ENCODE measurements at places on chromosomes 4 and X. TPM values are rescaled to one million over a fixed set of nuclear protein-coding genes. Genes with fewer than 3 reads are reported as not detected.

Gene FGFRL1
- 29.2 TPM for total RNA-seq

Gene WNK3
- 1.1 TPM for total RNA-seq

Gene UGT2B10
- not detected for total RNA-seq

Gene FAM53A
- 4.3 TPM for total RNA-seq

Gene CFP
- 0.29 TPM for total RNA-seq

Gene DOK7
- total RNA-seq, result not detected

Gene SRD5A3
- total RNA-seq, result 10.6 TPM

Gene CLIC2
- 1.2 TPM for total RNA-seq

DNA sequence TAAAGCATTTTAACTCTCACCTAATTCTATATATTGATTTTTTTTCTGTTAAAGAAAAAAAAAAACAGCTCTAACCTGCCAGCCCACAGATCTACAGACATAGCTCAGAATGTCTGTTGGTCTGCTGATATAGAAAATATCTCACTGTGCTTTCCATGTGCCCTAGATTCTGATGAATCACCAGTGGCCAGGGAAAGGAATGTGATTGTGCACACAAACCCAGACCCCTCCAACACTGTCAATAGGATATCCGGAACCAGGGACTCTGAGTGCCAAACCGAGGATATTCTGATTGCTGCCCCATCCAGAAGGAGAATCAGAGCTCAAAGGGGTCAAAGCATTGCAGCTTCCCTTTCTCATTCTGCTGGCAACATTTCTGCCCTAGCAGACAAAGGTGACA, 12.1 kb upstream of the SCML1 start:
- DNase-seq, result no peak

GRCh38 chr4:113335746-113336145, 286.3 kb downstream of the ANK2 start:
- DNase-seq, result no peak

DNA sequence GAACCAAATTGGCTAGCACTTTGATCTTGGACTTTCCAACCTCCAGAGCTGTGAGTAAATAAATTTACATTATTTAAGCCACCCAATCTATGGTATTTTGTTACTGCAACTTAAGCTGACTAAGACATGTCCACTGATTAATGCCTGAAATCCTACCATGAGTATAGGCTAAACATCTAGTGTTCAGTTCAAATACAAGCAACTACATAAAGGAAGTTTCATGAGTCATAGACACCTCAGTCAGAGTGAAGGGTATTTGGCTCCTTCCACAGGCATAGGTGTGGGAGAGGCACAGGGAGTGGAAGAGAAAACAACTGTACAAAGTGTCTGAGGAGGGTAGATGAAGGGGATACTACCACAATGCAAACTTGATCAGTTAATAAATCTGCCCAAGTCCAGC, 35.5 kb upstream of the PCDH19 start:
- no peak for DNase-seq

DNA sequence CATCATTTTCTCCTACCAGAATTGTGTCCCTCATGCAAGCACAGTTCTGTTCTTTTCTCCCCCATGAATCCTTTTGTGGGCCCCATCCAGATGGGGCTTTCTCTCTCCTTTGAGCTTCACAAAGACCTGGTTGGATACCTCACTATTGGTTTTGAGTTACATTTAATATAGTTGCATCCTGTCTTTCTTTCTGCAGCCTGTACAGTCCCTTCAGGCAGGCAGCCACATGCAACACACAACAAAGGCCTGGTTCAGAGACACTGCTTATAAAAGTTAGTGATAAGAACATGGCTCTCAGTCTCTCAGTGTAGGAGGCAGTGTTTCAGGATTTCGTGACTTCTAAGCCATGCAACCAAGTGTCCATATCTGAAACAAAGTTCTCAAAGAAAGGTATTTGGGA, 70.6 kb upstream of the PAGE3 start:
- no peak for DNase-seq

GRCh38 chrX:107626481-107626880, 1.8 kb upstream of the PRPS1 start:
- no peak for DNase-seq

- no peak for DNase-seq
These were observed 82.8 kb downstream of the LIMCH1 start for GRCh38 chr4:41620594-41621256.

GRCh38 chr4:153555730-153556434, 89.7 kb downstream of the TMEM131L start:
- DNase-seq, result peak; percentile 73

- no peak for DNase-seq
These were observed 136.2 kb upstream of the MED14 start for GRCh38 chrX:40871385-40872082.

DNA sequence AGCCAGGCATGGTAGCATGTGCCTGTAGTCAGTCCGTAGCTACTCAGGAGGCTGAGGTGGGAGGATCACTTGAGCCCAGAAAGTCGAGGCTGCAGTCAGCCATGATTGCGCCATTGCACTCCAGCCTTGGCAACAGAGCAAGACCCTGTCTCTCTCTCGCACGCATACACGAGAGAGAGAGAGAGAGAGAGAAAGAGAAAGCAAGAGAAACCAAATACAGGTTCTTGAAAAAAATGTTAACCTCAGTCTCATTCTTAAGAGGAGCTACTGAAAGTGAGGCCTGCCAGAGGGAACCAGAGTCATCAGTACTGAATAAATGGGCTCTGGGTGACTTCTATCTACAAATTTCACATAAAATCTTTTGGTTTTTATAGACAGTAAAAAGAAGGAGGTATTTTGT, 42.9 kb downstream of the KIAA0232 start:
- no peak for DNase-seq

GRCh38 chrX:38108364-38108763, 102.0 kb downstream of the SYTL5 start:
- DNase-seq, result no peak

GRCh38 chr4:169659716-169660670, 39.6 kb downstream of the CLCN3 start:
- DNase-seq, result peak; percentile 60

DNA sequence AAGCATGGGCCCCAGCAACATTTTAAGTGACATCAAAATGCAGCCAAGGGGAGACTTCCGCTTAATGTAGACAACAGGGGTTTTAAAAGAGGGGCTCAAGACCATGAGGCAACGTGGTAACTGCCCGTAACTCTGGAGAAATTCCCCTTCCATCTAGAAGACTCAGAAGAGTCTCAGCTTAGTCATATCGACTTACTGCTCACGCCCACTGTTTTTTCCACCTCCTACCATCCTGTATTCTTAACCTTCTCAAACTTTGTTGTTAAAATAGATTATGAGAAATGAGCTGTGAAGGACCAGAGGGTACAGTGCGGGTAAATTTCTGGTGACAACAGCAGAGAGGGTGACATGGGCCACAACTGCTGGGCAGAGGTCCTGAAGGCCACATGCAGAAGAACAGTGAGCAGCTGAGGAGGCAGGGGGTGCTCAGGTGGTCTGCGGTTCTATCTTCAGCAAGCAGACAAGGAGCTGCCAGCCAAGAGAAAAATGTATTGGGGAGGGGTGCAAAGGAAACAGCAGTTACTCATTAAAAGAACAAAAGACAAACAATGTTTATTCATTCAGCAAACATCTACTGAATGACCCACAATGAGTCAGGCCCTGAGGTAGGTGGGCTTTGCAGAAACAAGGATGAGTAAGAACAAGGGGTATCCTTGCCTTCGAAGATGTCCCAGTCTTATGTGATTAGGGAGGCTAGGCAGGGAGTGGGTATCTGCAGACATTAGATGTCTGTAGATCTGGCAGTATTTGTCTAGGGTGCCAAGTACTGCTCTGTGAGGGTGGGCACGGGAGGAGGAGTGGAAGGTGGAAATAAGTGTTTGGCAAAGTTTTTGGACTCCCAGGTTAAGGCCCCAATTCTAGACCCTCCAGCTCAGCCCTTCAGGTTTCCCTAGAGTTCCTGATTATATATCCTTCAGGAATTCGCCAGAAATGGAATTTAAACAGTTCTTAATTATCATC, 175.3 kb downstream of the TSPAN5 start:
- peak; percentile 86 for DNase-seq

GRCh38 chr4:3651267-3651845, 114.8 kb upstream of the ADRA2C start:
- DNase-seq, result no peak

DNA sequence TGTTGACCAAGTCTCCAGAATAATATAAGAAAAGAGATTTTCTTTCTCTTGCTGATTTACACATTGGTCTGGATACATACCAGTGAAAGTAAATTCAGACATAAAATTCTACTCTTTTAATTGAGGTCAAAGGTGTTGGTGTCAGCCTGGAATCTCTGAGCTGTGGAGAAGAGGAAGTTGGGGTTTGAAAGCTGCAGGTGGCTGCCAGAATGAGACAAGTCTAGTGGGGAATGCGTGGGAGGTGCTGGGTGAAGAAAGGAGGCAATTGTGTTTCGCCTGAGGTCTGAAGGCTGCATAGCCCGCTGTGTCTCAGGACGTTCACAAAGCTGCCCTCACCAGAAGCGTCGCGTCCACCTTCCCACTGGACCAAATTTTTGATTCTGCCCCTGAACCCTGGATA, 31.2 kb downstream of the PHEX start:
- DNase-seq, result no peak

DNA sequence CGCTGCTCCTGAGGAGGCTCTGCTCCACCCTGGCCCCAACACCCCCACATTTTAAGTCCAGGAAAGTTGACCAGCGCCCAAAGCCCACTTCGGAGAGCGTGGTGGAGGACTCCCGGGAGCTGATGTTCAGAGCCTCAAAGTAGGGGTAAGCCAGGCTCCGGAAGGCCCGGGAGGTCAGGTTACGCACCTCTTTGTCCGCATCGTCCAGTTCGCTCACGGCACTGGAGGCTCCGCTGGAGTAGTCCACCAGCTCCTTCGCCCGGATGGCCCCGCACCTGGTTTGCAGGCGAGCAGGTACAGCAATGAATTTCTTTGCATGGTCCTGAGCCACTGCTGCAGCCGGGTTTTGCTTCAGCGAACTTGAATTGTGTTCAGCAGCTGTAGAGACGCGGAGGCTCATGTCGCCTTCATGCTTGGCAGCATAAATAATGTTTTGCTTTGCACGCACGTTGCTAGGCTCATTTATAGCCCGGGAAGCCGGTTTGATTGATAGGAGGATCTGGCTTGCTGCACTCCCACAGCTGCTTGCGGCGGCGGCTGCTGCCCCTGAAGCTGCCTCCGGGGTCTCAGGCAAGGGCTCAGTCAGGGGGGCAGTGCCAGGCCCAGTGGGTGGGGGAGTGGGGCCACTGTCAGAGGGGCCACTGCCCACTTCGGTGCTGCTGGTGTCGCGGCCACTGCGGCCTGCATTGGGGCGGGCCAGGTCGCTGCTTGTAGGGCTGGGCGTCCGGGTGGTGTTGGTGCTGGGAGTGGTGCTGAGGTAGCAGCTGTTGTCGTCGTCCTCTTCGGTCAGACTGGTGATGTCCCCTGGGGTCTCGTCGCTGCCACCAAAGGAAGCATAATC, 4.8 kb downstream of the C4orf54 start:
- DNase-seq, result peak; percentile 41

- no peak for DNase-seq
These were observed 1.6 kb downstream of the CLOCK start for GRCh38 chr4:55545151-55545550.

- peak; percentile 53 for DNase-seq
These were observed 2.3 kb downstream of the PGRMC2 start for GRCh38 chr4:128285085-128285997.

DNA sequence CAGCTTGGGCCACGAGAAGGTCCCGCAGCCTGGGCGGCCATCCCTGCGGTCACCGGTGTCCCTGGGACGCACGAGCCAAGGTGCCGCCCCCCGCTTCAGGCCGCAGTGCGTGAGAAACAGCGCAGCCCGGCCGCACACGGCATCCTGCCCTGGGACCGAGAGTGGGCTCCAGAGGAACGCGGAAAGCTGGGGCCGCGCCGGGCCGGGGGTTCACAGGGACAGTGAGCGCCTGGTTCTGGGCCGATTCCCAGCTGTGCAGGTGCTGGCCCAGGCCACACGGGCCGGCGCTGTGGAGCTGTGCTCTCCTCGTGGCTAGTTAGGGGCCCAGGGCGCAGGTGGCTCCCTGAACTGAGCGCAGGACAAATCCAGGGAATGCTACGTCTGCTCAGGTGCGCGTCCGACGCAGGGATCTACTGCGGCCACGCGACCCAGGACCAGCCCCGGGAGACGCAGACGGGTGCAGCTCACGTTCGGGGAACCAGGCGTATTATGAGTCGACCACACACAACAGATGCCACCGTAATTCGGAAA, 25.8 kb upstream of the GTPBP6 start:
- no peak for DNase-seq

- DNase-seq, result no peak
These were observed 34.5 kb upstream of the HELT start for GRCh38 chr4:184983672-184984356.

GRCh38 chr4:84530871-84531270, 31.8 kb upstream of the NKX6-1 start:
- peak; percentile 17 for DNase-seq

DNA sequence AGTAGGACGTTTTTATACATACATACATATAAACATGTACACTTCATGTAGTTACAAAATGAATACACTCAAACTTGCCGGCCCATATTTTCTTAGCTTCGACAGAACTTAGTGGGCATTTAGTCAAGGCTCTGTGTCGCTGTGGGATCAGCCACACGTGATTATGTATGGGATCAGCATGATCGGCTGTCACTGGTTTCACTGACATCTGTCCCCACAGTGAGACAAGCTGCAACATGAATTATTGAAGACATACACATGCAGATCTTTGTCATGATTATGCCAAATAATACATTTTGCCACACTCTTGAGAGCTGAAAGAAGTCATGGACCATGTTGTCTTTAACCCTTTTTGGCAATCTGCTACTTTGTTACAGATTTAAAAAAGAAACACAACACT, 38.2 kb upstream of the NAA11 start:
- no peak for DNase-seq

GRCh38 chr4:140968371-140968770, 164.9 kb downstream of the RNF150 start:
- DNase-seq, result no peak

DNA sequence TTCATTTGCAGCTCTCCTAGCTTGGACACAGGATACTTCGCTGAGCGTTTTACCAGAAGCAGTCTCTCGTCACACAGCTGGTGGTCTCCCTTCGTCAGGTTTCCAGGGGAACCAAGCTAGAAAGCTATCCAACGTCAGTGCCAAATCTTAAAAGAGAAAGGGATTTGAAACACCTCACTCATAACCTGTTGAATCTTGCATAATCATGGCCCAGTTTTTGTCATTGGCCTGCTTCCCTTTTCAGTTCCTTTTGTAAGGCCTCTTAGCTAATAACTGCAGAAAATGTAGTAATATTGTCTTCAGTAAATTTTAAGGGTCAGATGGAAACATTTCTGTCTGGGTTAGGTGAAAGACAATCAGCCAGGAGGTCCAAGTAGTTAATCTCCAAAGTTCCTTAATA, 22.0 kb downstream of the RAB39B start:
- no peak for DNase-seq
